ENCODE measurements at places on chromosomes 7 and 10.

GRCh38 chr10:62610649-62611229 is 193.8 kb upstream of the ADO start:
- DNase-seq, result no peak

GRCh38 chr7:16524332-16524731 is 2.3 kb upstream of the LRRC72 start:
- no peak for DNase-seq

- DNase-seq, result no peak
Measured at GRCh38 chr7:133650487-133651300, 397.8 kb downstream of the EXOC4 start.

GRCh38 chr10:110212119-110213006 is 5.0 kb downstream of the MXI1 start:
- no peak for DNase-seq

DNA sequence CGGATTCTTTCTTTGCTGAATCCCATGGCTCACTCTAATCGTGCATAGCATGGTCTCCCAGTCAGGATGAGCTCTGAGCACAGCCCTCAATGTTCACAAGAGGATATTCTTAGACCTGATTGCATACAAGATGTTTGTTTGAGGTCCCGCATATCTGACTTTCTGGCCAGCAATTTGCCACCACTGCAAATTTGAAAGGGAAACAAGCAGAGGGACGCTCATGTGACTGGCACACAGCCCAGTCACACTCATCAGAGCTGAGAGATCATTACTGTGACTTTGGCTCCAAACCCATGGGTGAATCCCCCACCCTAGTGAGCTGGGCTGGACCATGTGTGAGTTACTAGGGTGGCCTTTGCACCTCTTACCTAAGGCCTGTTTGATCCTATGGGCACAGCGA is 9.9 kb downstream of the TAS2R41 start:
- DNase-seq, result no peak

DNA sequence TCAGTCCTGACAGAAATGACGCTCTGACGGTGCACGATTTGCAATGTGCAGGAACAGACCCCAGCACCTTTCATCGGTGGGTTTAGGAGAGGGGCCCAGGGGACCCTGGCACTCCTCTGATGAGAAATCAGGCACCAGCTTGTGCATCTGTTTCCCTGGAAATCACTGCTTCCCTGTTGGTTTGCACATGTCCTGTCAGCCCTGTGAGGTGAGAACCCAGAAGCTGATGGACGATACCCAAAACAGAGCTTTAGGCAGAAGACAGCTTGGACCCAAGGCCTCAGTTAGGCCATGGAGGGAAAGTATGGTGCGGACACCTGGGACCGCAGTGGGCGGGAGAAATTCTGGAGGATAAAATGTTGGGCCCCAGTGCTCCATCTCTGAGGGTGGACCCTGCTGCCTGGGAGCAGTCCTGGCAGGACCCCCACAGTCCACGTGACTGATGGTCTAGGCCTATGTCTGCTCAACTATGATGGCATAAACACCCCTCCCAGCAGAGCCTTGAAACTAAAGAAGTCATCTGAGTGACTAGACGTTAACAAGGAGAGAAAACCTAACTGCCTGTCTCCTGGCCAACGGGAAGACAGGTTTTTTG is 242.8 kb downstream of the PTPRN2 start:
- no peak for DNase-seq

DNA sequence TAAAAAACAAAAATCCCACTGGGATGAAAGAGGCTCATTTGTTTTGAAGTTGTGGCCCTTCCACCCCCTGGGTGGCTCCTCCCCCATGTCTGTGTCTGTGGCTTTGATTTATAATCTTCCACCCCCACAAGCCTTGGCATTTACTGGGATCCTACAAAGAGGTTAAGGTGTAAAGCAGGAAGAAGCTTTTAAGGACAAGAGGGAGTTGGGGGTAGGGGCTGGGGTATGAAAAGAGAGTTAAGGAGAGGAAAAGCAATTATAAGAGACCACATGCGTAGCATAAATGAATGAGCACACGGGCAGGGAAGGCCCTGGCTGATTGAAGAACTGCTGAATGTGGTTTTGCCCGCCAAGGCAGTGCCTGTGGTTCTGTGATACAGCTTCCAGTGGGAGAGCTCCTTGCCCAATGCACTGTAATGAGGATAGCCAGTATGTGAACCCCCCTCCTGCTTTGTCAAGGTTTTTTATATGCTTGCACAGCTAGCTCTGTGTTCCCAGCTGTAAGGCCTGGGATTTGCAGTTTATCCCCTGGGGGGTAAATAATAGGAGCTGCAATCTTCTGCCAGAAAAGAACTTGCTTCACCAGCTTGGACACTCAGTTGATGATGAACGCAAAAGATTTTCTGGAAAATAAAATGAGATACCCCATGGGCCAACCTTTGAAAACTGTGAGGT is 34.7 kb upstream of the KMT2E start:
- no peak for DNase-seq

GRCh38 chr7:74069790-74070618 is 13.6 kb upstream of the LIMK1 start:
- no peak for DNase-seq

- DNase-seq, result no peak
Measured at GRCh38 chr7:139966949-139967348, 95.8 kb downstream of the PARP12 start.

GRCh38 chr7:113922049-113922448 is 3.2 kb upstream of the PPP1R3A start:
- no peak for DNase-seq

DNA sequence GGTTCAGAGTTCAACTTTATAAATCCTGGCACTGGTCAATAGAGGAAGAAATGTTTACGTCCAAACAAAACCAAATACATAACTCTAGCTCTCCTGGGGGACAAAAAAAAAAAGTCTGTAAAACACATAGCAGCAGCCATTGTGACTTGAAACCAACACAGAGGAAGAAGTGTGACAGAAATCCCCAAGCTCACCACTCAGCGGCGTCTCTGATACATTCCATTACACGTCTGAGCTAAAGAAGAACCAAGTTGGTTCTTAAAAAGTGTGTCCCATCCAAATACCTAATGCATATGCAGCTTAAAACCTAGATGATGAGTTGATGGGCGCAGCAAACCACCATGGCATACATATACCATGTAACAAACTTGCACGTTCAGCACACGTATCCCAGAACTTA is 58.3 kb upstream of the NANOS1 start:
- no peak for DNase-seq

DNA sequence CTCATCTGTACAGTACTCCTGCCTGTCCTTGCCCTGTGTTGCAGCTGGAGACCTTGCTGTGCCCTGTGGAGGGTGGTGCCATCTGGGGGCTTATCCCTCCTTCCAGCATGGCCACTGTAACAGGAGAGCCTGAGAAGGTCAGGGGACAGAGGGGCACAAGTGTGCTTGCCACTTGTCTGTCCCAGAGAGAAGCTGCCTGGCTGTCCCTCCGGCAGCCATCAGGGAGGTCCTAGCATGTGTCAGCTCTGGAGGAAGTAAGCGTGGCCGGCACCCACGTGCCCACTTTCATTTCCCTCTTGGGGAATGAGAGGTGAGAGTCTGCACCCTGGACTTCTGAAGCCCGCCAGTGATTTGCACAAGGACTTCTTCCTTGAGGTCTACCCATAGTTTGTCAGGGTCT is 97.0 kb upstream of the PPIF start:
- DNase-seq, result no peak

DNA sequence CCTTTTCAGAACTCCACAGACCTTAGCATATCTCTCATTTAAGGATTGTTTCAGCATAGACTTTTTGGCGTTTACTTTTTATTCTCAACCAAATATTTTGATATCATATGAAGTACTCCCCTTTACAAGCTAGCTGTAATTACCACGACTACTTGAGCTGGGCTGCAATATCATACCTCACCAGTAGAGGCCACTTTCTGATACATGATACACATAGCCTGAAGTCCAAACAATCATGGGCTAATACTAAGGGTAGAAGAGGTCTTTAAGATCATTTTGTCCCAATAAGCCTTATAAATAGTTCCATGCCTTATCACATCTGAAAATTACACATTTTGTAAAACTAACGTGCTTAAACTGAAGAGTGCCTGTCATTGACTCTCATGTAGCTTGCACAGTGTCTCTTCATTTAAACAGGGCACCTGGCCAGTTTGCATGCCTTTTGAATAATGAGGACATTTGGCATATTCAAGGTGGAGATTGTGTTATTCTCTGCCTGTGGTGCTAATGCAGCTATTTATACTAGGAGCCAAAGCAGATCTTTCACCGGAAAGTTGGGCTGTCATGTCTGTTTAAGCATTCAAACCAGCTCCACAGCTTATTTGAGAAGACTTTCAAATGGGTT is 403.7 kb upstream of the ZMIZ1 start:
- no peak for DNase-seq

DNA sequence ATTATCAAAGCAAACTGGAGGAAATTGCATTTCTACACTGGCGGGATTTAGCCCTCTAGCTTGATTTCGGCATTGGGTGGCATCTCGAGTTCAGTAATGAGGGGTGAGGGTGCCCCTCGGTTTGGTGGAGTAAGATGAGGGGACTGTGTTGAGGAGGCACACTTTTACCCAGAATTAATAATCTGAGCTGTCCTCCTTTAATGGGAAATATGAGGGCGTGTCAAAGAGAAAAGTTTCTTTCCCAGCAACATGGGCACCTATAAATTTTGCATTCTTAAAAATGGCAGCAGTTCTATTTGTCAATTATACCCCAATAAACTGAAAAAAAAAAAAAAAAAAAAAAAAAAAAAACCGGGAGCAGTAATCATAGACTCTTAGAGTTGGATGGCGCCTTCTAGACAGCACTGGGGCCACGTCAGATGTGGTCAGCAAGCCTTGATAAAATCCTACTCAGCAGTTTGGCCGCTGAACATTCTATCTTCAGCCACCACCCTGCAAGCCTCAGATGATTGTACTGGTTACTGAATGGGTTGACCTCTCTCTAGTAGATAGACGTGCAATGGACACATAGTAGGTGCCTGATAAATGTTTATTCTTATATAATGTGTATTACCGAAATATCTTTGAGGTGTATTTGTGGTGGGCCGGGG is 931 bp downstream of the PAPSS2 start:
- DNase-seq, result no peak

GRCh38 chr10:25061711-25062449 is 45.5 kb downstream of the THNSL1 start:
- no peak for DNase-seq

- no peak for DNase-seq
Measured at GRCh38 chr7:148480479-148481146, 110.0 kb upstream of the C7orf33 start.
